Neuronal stem cell (in vitro differentiated cells): ENCODE measurements at places on chromosomes 6 and 20.

- no peak for DNase-seq
Observed at GRCh38 chr6:169920359-169921020, 169.1 kb downstream of the ERMARD start.

- no peak for DNase-seq
Observed at GRCh38 chr6:23414051-23414445, 712.0 kb upstream of the NRSN1 start.

- DNase-seq = no peak
Observed at GRCh38 chr6:118080547-118080946, 173.5 kb downstream of the SLC35F1 start.

- peak; percentile 21 for DNase-seq
Observed at GRCh38 chr6:137944793-137945498, 77.9 kb downstream of the TNFAIP3 start.

- DNase-seq = no peak
Observed at GRCh38 chr6:161424421-161424820, 150.6 kb upstream of the AGPAT4 start.

GRCh38 chr20:12528591-12529041 is 480.2 kb upstream of the SPTLC3 start:
- no peak for DNase-seq

- no peak for DNase-seq
Observed at GRCh38 chr20:58712806-58713731, 20.5 kb downstream of the NPEPL1 start.

DNA sequence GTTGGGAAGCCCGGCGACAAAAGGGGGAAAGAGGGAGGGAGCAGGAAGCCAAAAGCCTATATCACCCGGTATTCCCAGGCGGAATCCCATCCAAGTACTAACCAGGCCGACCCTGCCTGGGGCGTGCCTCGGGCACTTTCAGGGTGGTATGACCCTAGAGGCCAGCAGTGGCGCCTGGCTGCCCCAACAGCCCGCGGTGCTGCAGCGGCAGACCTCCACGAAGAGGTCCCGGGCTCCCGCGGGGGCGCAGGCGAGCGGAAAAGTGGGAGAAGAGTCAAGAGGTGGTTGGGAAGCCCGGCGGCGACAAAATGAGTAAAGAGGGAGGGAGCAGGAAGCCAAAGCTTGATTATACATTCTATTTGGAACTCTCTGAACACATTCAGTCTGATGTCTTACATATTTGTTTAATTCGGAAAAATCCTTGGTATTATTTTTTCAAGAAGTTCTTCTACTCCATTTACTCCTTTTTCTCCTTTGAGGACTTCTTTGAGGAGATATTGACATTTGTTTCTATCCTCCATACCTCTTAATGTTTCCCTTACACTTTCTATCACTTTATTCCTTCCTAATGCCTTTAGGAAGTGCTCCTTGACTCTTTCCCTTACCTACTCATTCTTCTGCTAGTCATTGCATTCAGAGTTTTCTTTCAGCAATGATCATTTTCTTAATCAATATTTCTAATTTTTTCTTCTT is 11.5 kb downstream of the TREML4 start:
- peak; percentile 11 for DNase-seq

DNA sequence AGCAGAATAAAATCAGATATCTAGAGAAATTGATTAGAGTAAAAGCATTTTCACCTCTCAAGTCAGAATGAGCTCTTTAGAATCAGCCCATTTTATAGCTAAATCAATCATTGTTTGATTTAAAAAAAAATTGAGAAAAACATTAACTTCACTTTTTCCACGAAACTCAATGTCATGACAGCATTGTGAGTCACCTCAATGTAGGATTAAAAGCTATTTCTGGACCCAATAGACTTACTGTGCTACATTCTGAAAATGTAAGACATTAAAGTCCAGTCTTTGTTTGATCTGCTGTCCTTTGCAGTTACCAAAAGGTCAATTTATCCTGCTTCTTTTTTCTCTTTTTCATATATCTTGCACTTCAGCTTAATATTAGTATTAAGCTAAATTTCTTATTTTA is 519.4 kb upstream of the ZNF337 start:
- no peak for DNase-seq

- no peak for DNase-seq
Observed at GRCh38 chr6:127486934-127487333, 27.7 kb upstream of the KIAA0408 start.

DNA sequence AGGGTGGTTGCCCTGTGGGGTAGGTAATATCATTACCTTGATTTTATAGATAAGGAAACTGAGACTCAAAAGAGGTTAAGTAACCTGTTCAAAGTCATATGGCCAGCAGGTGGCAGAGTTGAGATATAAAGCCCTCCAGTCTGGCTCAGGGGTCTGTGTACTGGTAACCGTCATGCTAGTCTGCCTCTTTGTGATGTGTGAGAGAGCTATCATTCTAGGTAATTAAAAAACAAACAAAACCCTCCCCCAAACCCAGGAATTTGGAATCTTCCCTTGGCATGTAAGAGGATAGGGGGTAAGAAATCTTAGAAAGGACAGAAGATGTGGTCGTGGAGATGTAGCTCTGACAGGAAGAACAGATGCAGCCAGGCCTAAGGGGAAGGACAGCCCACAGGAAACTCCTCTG is 206.0 kb downstream of the CDC5L start:
- peak; percentile 45 for DNase-seq

GRCh38 chr6:32298632-32299336 is 72.9 kb downstream of the TSBP1 start:
- DNase-seq = no peak

- DNase-seq = no peak
Observed at GRCh38 chr6:12158686-12159415, 131.3 kb upstream of the EDN1 start.

DNA sequence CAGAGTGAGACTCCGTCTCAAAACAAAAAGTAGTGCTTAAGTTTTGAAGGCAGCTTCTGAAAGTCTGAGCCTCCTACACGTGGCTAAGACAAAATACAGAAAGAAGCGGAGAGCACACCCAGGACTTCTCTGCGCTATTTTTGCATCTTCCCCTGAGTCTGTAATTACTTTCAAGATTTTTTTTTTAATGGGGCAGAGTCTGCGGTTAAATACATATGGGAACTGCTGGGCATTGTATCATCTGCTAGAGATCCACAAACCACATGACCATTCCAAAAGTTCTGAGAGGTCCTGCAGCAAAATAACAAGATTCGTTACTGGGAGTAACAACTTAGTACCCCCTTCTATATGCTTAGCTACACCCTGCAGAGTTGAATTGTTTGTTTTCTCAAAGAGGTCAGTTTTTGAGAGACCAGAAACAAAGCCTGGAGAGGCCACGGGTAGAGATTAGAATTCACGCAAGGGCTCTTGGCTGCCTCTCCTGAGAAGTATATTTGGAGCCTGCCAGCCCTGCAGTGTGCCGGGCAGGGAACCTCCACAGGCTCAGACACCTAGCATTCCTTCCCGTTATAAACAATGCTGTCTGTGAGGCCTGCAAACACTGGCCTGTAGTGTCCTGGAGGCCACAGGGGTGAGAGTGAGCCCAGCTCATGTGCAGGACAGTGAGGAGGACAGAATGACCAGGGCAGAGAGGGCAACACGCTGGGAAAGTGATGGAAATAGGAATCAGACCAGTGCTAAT is 48.2 kb upstream of the FAM50B start:
- no peak for DNase-seq

DNA sequence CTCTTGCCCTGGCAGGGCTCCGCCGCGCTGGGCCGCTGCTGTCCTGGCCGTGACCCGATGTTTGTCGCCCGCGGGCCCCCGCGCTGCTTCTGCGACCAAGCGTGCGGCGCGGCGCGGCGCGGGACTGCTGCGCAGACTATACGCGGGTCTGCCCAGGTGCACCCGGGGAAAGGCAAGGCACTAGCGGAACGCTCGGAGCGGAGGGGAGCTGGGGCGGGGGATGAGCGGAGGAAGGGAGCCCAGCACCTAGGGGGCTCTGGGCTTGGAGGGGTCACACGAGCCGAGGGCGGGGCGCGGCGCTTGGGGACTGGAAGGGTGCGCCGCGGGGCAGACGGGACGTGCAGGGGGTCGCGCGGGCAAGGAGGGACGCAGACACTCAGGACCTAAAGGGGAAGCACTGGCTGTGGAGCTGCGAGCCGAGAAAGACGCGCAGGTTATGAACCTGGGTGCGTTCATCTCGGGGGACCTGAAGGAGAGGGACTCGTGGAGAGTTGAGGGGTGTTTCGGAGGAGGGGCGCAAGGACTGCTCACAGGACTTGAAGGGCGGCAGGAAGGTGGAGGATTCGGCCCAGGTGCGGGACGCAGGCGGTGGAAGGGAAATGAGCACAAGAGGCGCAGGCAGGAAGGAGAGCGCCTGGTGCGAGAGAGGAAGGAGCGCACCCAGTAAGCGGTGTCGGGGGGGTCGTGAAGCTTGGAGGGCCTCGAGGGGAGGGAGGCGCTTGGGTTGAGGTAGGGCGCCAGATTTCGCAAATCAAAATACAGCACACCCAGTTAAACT is 40.8 kb upstream of the ZNFX1 start:
- no peak for DNase-seq

- DNase-seq = no peak
Observed at GRCh38 chr6:62640749-62641148, 354.7 kb upstream of the KHDRBS2 start.

DNA sequence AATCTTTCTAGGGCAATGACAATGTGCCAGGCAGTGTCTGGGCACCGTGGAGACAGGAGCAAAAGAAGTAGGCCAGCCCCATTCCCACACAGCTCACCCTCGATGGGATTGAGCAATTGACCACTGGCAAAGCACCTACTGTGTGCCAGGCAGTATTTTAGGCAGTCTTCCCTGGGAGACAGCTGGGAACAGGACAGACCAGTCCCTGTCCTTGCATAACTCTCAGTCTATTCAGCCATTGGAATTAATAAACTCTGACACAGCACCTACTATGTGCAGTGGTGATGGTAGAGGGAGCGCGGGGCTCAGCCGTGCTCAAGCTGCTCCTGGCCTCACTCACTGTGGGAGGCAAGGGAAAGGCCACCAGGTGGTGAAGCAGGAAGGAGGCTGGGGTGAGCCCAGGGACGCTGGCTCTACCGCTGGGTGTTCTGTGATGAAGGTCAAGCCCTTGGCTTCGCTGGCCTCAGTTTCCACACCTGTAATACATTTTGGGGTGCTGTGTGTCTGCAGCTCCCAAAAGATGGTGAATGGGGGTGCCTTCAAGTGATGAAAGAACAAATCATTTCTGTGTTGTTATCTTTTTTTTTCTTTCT is 122.3 kb upstream of the PMEPA1 start:
- DNase-seq = no peak

DNA sequence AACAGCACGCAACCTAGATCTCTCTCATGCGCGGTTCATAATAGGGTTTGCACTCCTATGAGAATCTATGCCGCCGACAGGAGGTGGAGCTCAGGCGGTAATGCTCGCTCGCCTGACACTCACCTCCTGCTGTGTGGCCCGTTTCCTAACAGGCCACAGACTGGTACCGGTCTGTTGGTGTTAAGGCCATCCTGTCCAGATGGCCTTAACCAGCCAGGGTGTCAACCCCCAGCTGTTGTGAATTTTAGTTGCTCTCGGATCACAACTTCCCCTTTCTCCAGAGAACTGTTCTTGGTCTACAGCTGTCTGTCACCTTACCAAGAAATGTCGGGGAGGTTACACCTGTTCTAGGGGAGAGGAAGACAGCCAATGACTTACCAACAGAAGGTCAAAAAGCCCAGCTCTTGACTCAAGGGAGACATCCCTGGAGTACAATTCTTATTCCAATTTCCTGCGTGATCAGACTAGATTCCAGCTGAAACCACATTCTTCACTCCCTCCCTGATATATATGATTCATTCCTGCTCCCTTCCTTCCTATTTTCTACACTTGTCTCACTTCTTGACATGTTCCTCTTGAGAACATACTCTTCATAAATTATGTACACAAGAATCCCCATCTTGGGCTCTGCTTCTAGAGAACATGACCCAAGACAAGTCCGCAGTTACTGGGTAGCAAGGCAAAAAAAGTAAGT is 23.1 kb upstream of the DNAAF9 start:
- DNase-seq = no peak

DNA sequence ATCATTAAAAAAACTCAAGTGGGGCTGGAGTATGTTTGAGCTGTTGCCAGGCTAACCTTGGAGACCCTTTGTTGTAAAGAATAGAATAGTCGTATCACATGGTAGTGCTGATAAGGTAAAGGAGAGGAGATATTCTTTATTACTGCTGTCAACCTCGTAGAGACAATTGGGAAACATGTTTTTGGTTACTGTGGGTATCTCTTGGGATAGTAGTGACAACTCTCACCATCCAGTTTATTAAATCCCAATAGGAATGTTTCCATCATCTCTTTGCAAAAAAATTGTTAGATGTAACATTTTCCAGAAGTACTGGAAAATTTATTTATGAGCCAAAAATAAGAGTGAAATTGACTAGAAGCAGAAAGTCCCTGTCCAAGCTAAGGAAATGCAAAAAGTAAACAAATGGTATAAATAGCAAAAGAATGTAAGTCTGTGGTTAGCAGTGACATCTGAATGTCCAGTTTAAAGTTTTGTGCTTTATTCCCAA is 829.3 kb upstream of the CITED2 start:
- no peak for DNase-seq

DNA sequence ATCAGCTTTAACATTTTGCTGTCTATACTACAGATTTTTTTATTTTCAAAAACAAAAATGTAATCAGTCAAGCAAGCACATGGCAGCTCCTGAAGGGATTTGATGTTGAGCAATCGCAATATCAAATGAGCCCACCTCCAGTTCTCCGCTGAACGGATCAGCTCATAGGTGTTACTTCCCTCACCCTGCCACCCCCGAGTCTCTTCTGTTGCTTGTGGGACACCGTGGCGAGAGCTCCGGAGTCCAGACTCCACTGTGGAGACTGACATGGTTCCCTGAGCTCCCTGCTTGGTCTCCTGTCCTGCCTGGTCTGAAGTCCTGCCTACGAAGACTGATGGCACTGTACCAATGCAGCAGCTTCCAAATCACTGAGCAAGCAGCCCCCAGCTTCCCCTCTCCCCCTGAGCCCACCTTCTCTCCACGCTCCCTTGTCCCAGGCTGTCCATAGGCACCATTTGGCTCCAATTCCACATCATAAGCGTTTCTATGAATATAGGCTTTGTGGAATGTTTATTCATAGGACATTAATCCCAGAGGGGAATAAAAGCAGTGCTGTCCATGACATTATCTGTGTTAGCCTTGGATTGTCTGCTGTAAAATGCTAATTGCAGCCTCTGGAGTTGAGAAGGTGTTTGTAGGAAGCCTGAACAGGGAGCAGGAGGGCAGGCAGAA is 162.2 kb downstream of the LY86 start:
- DNase-seq = no peak

- DNase-seq = no peak
Observed at GRCh38 chr20:13913131-13913530, 77.3 kb downstream of the SEL1L2 start.
